ENCODE measurements at places on chromosomes 5 and 9.

- no peak for DNase-seq
These were observed 13.3 kb downstream of the PHF2 start for GRCh38 chr9:93589688-93590087.

DNA sequence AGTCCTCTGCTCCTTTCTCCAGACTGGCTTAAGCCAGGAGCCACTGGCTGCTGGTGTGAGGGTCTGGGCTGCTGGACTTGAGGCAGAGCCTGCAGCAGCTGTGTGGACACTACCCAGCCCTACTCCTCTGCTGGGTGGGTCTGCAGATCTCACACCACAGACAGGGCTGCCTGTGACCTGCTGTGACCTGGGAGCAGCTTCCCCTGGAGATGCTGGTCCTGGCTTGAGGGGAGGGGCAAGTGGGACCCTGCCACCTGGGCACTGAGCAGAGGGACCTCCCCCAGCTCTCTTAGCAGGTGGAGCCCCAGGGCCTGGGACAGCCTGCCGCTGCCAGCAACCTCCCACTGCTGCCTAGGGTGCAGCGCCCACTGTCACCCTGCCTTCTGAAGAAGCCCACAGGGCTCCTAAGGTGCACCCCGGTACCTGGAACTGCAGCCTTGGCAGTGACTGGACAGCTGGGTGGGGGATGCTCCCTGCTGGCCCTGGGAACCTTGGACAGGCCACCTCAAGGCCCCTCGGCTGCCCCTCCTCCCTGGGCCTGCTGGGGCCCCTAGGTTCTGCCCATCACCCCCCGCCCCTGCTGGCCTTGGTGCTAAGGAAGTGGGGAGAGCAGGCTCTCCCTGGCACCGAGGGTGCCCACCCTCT lies 9.1 kb downstream of the CACFD1 start:
- no peak for DNase-seq

DNA sequence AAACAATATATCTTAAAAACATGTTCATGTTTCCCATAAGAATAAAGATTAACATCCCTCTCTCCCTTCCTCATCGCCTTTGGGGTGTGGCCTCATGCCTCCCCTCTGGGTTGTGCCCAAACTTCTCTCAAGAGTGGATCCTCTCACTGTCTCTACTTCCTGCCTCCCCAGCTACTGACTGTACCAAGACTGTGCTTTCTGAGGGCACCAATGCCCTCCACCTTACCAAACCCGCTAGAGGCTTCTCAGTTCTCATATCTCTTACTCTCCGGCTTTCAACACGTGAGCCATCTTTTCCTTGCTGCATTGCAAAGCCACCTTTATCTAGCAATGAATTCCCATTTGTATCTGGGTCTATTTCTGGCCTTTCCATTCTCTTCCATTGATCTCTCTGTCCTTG lies 34.4 kb upstream of the KCNIP1 start:
- no peak for DNase-seq

DNA sequence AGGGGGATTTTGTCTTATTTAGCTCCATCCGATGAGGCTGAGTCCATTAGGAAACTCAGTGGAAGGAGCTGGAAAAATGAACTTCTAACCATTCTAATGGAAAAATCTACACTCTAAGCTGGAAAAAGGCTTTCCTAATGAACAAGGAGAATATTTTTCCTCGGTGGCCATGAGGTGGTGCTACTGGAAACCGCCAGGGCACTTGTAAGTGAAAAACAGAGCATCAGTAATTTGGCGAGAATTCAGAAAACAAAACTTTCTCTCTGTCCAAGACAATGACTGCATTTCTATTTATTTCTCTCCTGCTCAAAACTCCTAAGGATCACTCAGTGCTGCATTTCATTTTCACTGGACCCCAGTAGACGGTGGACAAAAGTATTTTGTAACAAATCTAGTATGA lies 237.6 kb downstream of the TENT4A start:
- no peak for DNase-seq

DNA sequence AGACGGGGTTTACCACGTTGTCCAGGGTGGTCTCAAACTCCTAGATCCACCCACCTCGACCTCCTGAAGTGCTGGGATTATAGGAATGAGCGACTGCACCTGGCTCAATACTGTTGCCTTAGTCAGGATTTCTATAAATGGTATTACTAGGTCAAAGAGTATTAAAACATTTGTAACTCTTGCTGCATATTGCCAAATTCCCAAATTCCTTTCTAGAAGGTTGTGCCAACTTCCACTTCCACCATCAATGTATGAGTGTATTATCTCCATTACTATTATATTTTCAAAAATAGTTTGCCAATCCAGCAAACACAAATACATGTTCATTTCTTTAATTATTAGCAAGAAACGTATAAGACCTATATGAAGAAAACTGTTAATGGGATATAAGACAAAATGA lies 10.6 kb downstream of the PTGR1 start:
- DNase-seq: no peak

DNA sequence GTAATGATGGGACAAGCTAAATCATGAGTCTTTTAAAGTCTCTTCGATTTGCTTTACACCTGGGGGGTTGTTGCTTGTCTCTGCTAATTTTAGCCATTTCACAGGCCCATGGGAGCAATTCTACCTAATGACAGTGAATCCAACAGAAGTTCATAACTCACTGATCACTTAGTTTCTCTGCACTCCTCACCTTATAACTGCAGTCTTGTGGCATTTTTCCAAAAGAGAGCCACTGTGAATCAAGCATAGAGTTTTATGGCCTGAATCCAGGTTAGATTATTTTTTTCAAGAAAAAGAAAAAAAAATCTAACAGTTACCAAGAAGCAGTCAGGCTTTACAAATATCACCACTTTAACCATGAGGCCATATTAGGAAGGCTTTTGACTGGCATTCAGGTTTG lies 1.5 kb upstream of the IL7R start:
- DNase-seq: no peak

DNA sequence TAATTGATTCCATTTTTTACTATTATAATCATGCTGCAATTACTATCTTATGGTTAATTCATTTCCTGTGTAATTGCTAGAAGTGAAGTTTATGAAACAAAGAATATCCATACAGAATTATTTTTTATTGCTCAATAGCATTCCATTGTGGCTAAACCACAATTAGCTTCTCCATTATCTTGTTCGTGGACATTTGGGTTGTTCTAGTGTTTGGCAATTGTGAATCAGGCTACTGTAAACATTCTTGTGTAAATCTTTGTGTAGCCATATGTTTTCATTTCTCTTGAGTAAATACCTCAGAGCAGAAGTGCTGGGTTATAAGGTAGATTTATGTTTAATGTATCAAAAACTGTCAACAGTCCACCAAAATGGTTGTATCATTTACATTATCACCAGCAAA lies 341.1 kb downstream of the MAT2B start:
- no peak for DNase-seq

- no peak for DNase-seq
These were observed 52.8 kb downstream of the EXD3 start for GRCh38 chr9:137369911-137370764.

- no peak for DNase-seq
These were observed 72.5 kb downstream of the EPB41L4A start for GRCh38 chr5:112346411-112347044.

GRCh38 chr5:135158314-135158697 lies 124.3 kb upstream of the PITX1 start:
- DNase-seq: no peak

DNA sequence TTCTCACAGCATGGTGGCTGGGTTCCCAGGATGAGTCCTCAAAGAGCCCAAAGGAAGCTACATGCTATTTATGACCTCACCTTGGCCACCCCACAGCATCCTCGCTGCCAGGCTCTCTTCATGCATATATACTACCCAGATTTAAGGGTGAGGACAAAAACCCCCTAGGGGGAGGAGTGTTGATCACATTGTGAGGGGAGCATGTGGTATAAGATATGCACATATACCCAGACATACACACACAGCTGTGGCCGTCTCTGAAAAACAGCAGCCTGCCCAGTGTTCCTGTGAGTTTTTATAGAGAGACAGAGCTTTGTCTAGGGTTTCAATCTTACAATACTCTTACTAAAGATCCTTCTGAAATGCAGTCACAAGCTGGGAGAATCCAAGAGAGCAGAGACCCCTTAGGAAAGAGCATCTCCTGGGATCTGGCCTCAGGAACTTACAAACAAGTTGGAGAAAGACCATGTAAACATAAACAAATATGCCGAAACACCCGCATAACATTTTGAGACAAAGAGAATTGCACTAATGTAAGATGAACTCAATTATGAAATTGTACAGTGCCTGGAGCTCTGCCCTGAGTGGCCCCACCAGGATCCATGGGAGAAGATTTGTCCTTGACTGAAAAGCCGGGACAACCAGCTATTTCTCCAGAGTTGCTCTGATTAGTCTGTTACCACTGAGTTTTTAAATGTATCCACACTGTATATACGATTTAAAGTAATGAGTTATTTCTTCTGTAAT lies 146.4 kb downstream of the GADD45G start:
- DNase-seq: no peak

DNA sequence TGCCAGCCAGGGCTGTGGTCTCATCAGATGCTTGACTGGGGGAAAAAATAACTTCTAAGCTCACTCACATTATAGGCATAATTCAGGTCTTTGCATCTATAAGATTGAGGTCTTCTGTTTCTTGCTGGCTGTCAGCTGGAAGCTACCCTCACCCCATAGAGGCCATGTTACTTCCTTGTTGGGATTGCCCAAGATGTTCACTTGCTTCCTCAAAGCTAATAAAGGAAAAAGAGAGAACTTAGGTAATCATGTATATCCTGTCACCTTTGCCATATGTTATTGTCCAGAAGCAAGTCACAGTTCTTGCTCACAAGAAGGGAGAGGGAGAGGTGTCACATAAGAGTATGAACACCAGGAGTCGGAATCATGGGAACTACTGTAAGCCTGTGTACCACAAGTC lies 38.7 kb upstream of the ANKRD34B start:
- no peak for DNase-seq

GRCh38 chr9:128142061-128142460 lies 7.2 kb upstream of the LCN2 start:
- no peak for DNase-seq

DNA sequence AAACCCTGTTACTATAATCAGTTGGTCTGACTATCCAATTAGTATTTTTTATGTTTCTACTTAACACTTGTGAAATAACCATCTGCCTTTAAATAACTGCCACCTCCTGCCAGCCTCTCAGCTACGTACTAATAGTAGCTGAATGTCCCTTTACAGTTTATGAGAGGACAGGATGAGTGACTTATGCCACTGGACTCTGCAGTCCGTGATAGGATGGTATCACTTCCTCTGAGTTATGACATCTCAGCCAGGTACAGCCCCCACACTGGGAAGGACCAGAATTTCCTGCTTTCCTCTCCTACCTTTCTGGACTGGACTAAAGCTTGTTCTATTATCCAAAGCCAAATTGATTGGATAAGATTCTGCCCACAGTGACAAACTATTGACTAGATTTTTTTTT lies 102.9 kb downstream of the ZFAND5 start:
- DNase-seq: no peak

- DNase-seq: no peak
These were observed 20.1 kb downstream of the SPAAR start for GRCh38 chr9:35929453-35929718.

DNA sequence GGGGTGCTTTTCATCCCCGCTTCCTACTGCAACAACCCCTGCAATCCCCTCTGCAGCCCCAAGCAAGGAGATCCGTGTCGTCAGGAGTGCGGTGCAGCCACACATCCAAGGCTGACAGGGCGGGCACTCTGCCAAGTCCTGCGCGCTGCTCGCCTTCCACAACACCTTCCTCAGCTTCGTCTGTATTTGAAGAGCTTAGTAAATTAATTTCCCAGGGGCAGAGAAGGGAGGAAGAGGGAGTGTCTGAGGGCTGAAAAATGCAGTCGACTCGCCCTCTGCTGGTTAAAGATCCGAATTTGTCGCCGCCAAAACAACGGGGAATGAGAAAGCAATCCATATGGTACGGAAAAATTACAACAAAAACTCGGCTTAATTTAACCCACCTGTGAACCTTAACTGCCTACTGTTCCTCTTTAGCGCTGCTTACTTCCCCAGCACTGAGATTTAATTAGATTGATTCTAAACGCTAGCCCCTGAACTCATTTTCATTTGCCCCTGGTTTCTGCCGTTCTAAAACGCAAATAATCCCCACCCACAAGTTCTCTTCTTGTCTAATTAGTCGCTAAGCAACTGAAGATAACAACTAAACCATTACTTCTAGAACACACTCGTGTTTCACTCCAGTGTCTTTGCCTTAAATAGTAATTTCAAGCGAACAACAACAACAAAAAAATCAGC lies 10.9 kb upstream of the PCDHB1 start:
- no peak for DNase-seq

- no peak for DNase-seq
These were observed 256.4 kb upstream of the CDH6 start for GRCh38 chr5:30937070-30937469.

GRCh38 chr5:146565764-146566367 lies 49.9 kb upstream of the GPR151 start:
- peak; percentile 5 for DNase-seq

DNA sequence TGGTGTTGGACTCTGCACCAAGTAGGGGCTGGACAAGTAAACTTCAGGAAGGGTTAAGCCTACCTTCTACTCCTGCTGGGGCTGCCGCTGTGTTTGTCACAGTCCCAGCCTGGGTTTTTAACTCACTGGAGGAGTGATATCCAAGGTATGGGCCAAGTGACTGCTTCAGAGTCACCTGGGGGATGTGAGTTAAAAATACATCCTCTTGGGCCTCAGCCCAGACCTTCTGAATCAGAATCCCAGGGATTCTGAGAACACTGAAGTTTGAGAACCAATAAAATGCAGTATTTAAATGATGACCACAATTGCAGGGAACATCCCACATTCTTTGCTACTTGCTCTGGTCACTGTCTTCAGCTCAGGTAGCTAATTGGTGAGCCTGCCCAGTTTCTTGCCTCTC lies 95.1 kb upstream of the DNAH5 start:
- no peak for DNase-seq

GRCh38 chr5:169814522-169814921 lies 165.8 kb downstream of the INSYN2B start:
- DNase-seq: no peak

DNA sequence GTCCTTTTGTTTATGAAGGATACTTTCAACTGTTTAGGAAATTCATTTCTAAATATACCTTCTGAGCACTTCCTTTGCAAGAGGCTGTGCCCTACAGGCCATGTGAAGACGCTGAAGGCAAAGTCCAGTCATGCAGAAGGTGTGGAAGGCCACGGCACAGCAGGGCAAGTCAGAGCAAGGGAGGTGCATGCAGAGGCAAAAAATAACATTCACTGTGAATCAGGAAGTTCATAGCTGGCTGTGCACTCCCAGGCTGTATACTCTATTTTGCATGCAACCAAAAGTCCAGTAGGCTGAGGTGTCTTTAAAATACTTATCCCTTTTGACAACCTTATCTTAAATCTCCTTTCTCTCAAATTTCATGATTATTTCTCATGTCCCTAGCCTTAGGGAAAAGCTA lies 50.3 kb downstream of the GNAQ start:
- no peak for DNase-seq

- DNase-seq: no peak
These were observed 177.8 kb upstream of the SGCD start for GRCh38 chr5:156149213-156149612.

All from stimulated activated CD8-positive, alpha-beta memory T cell treated with anti-CD3 and anti-CD28 coated beads, Interleukin-2, amount 100 ng/mL, for 1 hour (primary cell).